ENCODE measurements at places on chromosomes 7 and 10. TPM values are rescaled to one million over a fixed set of nuclear protein-coding genes. Genes with fewer than 3 reads are reported as not detected.

The CPA5 gene
- not detected for total RNA-seq

The NKX1-2 gene
- total RNA-seq: not detected

The PTPN12 gene
- 84.3 TPM for total RNA-seq

The SPDYE16 gene
- total RNA-seq: 0.76 TPM

The NRCAM gene
- total RNA-seq: not detected

The INHBA gene
- total RNA-seq: 1.2 TPM

The EFCAB10 gene
- not detected for total RNA-seq

The GPR26 gene
- total RNA-seq: not detected

The SH2D4B gene
- total RNA-seq: 0.25 TPM

The PTPRE gene
- total RNA-seq: 147 TPM

The NUTM2E gene
- total RNA-seq: not detected

The TCTN3 gene
- total RNA-seq: 52.0 TPM

The GPRIN2 gene
- not detected for total RNA-seq

The ATP6V0E2 gene
- 64.3 TPM for total RNA-seq

The ASZ1 gene
- total RNA-seq: not detected

The SPDYE5 gene
- not detected for total RNA-seq

The STOX1 gene
- total RNA-seq: 0.19 TPM

The OPN1SW gene
- total RNA-seq: not detected

The ASB4 gene
- total RNA-seq: not detected

The BAMBI gene
- total RNA-seq: not detected

The NME8 gene
- total RNA-seq: not detected

The MYPN gene
- not detected for total RNA-seq

The TUBAL3 gene
- total RNA-seq: 0.19 TPM

Data from natural killer cell treated with Interleukin-12 subunit alpha and Interleukin-12 subunit beta and Interleukin-15 and Interleukin-18, amount 100 ng/mL, for 72 hours (primary cell).